ENCODE measurements at places on chromosomes 16 and 17.

DNA sequence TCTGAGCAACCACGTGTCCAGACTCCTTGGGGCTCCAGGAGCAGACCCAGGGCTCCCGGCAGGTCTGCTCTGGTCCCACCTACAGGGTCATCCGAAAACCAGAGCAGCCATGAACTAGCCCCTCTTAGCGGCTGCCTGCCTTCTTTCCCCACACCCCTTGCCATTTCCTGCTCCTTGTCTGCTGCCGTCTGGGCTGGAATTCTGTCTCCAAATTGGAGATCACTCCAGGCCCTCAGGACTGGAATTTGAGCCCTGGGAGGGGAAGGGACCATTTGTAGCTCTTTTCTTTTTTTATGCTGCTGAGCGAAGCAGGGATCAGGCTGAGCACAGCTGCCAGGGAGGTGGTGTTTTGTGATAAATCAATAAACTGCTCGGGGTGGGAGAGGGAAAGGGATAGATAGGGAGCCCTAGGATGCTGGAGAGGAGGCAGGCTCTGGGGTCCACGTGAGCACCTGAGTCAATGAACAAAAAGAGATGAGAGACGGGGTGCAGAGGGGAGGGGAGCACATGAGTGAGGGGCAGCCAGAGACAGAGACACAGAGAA, 257.5 kb downstream of the ENGASE start:
- DNase-seq = no peak

DNA sequence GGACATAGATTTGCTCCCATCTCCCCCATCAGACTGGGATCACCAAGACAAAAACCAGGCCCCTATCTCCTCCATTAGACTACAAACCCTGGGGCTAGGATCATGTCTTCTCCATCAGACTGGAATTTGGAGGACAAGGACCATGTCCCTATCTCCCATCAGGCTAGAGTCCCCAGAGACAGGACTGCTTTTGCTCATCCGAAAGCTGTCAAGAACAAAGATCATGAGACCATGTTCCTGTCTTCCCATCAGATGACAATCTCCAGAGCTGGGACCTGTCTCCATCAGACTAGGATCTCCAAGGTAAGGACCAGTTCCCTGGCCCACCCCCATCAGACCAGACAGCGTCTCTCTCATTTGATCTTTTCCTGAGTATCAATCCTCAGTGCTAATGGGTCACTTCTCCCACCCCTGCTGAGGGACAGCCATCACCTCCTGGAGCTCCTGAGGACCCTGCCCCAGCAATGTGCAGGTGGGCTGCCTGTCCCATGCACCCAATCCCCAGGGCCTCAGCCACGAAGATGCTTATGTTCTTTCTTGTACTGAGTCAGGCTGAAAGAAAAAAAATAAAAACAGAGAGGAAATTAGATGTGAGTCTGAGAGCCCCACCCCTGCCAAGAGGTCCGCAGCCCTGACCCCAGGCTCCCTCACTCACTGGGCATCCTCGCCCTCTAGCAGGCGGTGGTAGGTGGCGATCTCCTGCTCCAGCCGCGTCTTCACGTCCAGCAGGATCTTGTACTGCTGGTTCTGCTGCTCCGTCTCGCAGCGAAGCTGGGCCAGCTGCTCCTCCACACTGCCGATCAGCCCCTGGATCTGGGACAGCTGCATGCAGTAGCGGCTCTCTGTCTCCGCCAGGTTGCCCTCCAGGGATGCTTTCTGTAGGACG, 90.3 kb downstream of the GOSR1 start:
- no peak for DNase-seq

- DNase-seq = no peak
These were observed 33.2 kb upstream of the USP7 start for GRCh38 chr16:8996891-8997290.

- DNase-seq = no peak
These were observed 31.6 kb upstream of the SLC12A3 start for GRCh38 chr16:56833243-56833970.

DNA sequence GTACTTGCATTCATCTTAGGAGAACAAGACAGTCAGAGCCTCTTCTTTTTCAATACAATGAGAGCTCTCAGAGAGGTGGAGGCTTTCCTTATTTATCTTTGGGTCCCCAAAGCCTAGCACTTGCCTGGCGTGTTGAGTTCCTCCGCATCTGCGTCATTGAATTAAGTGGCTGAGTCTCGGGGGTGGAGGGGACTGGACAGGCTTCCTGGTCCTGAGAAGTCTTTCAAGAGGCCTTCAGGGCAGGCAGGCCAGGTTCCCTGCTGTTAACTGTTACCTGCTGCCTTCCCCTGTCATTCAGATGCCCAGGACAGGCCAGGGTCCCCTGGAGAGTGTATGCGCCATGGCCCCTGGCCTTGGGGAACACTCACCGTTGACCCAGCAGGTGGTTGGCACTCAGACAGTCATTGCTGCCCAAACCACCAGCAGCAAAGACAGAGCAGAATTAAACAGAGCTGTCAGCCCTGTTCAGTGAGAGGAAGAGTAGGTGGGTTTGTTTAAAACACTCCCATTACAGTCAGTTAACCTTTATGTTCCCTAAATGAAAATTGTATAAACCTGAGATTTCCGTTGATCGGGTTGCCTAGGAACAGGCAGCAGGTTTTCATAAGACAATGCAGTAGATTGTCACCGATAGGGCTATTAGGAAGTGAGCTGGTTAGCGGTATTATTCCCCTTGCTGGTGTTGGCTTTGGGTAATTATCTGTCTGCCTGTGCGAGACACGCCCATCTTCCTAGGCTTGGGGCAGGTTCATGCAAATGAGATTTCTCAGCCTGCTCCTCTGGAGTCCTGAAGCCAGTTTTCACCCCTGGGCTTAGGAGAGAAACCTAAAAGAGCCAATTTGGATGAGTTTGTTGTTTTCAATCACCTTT, 132.7 kb downstream of the CCDC182 start:
- peak; percentile 59 for DNase-seq

- no peak for DNase-seq
These were observed 21.1 kb upstream of the RPH3AL start for GRCh38 chr17:373613-374230.

Measured in CD8-positive, alpha-beta memory T cell (primary cell).